NB4 (cell line): ENCODE measurements at places on chromosomes 12 and 14.

GRCh38 chr12:107656302-107656701 is 29.3 kb upstream of the PWP1 start:
- DNase-seq, result no peak

GRCh38 chr12:54948171-54948570 is 36.4 kb downstream of the TESPA1 start:
- no peak for DNase-seq

DNA sequence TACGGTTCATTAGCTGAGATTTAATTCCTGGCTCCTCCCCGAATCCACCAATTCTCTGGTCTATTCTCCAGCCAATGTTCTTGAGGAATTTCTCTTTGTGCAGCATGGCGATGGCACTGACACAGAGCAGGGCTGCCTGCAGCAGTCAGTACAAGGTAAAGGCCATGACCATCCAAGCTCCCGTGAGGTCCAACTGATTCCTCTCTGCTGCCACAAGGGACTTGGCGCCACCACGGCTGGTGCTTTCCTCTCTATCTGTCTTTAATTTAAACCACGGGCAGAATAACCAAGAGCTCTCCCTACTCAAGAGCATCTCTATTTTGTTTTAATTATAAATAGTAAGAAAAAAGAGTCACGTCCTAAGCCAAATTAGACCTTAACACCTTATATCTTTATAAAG is 12.1 kb downstream of the TMEM116 start:
- no peak for DNase-seq

DNA sequence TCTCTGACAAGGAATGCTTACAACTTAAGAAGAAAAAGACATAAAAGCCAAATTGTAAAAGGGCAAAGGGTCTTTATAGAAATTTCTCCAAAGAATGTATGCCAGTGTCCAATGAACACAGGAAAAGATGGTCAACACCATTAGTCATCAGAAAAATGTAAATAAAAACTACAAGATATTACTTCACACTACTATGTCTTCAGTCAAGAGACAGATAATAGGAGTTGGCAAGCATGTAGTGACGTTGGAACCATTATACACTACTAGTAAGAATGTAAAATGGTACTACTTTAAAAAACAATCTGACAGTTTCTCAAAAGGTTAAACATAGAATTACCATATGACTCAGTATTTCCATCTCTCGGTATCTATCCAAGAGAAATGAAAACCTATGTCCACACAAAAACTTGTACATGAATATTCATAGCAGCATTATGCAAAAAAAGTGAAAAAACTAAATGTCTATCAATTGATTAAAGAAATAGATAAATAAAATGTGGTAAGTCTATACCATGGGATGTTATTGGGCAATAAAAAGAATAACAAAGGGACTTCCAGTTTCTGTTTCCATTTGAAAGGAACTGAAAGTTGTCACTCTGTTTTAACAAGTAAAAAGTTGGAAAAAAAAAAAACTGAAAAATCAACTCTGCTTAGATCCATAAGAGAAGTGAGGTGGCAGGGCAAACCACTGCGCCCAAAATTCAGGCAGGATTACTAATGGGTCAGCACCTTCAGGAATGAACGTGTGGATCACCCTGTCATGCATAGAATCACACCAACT is 69.8 kb downstream of the ALG10B start:
- peak; percentile 22 for DNase-seq

DNA sequence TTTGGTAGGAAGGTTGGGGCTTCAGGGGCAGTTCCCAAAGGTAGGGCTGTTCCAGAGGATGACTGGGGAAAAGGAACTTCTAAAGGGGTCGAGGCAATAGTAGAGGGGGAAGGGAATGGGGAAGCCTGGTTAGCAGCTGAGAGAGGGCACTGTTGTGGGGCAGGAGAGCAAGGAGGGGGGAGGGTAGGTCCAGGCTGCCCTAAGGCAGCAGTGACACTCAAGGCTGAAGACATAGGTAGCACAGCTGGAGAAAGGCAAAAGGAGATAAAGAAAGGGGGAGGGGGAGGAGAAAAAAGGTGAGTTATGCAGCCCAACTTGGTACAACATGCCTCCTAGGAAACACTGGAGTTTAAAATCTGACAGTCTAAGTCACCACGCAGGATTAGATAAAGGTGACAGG is 3.9 kb downstream of the NACA start:
- DNase-seq, result peak; percentile 59

GRCh38 chr12:3580094-3580749 is 89.2 kb downstream of the PRMT8 start:
- no peak for DNase-seq

GRCh38 chr12:38934686-38935085 is 29.3 kb upstream of the CPNE8 start:
- peak; percentile 4 for DNase-seq

DNA sequence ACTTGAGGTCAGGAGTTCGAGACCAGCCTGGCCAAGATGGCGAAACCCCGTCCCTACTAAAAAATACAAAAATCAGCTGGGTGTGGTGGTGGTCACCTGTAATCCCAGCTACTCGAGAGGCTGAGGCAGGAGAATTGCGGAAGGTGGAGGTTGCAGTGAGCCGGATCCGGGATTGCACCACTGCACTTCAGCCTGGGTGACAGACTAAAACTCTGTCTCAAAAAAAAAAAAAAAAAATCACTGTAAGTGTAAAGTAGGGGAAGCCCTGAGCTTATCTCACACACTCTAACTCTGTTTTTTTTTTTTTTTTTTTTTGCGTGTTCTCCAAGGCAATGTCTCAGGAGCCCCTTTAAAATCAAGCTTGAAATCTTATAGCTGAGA is 421 bp upstream of the RBMS2 start:
- no peak for DNase-seq

GRCh38 chr14:42173206-42173605 is 566.5 kb downstream of the LRFN5 start:
- DNase-seq, result no peak

DNA sequence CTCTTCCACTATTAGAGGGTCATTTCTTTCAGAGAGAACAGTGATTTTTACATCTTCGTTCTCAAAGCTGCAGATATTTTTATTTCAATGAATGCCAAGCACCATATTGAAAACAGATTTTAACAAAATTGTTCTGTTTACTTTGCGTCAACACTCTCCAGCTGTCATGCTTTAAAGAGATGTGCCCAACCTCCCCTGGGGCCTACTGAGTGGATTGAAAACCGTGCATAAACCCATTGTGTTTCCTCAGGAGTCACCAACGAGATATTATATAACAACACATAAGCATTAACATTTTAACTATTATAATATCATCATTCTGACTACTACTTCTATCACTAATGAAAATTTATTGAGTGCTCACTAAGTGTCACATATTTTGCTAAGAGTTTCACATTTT is 81.6 kb downstream of the MYF5 start:
- DNase-seq, result no peak

DNA sequence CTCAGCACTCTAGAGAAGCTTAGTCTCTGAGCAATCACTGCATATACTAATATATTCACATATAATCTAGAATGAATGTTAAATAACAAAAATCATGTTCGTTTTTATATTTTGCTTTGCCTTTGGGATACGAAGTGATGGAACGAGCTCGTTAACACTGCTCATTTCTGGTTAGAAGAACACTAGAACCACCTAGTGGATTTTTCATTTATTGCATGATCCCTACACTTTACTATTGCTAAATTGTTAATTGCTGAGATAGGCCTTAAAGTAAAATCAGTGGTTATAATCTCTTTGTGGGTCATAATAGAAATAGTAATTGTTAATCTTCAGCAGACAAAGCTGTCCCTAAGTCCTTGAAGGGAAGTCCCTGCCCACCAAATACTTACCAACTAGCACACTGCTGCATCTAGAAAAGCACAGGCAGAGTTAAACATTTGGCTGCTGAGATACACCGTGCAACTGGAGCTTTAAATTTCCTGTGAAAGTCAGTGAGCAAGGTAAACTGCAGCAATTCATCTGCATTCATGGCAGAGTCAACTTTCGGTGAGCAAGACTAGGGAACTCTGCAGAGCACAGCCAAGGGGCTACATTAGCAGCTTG is 353.7 kb downstream of the APAF1 start:
- peak; percentile 57 for DNase-seq

GRCh38 chr14:99168330-99168729 is 103.7 kb downstream of the BCL11B start:
- no peak for DNase-seq

- DNase-seq, result no peak
Observed at GRCh38 chr14:51086044-51086443, 8.9 kb downstream of the TRIM9 start.

DNA sequence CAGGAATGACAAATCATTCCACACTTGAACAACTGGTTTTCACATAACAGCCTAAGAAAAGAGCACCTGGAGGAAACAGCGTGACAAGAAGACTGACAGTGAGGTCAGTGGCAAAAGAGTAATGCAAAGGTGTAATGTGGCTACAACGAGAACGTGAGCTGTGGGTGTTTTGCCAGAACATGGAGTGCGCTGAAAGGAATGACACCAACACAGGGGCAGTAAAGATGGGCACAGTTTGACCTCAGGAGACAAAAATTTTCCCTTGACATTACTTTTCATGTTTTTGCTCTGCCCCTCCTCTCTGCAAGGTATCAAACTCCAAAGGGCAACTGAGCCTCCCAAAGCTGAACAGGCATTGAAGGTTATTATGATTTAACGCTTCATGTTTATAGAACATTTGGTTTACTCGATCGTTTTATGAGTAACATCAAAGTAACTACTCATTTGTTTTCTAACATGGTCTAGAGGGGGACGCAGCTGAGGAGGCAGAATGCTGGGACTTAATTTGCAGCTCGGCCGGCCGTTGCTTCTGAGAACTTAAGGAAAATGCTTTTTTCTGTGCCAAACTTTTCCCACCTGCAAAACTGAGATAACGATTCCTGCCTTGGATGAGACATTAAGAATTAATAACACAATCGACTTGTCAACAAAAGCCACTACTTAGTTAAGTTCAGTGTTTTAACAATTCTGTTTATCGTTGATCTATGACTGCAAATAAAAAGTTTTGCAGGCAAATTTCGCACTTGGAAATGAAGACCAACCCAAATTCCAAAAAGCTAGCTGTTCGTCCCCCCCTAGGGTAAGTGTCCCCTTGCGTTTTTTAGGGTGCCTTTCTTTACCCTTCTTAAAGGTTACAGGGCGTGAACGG is 954 bp downstream of the HAUS4 start:
- DNase-seq, result no peak

DNA sequence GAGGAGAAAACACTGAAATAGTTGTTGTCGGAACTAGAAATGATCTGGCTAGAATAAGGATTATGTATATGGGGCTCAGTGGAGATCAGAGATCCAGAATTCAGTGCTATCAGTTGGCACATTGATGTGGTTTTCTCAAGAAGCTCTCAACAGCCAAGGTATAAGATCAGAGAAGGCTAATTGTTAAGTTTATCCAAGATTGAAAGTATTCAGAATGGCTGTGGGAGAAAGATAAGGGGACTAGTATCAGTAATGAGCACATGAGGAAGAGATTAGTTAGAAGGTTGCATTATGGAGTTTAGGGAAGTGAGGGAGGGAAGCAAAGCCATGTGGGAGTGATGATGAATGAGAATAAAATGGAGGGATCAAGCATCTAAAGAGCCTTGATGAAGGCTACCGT is 128.1 kb upstream of the MIS18BP1 start:
- no peak for DNase-seq

GRCh38 chr12:105253866-105254513 is 18.0 kb upstream of the APPL2 start:
- no peak for DNase-seq

- no peak for DNase-seq
Observed at GRCh38 chr14:37842106-37842505, 246.7 kb downstream of the TTC6 start.

- DNase-seq, result peak; percentile 53
Observed at GRCh38 chr12:14260011-14260993, 105.2 kb upstream of the ATF7IP start.

- DNase-seq, result no peak
Observed at GRCh38 chr12:106039646-106040404, 98.9 kb downstream of the NUAK1 start.

DNA sequence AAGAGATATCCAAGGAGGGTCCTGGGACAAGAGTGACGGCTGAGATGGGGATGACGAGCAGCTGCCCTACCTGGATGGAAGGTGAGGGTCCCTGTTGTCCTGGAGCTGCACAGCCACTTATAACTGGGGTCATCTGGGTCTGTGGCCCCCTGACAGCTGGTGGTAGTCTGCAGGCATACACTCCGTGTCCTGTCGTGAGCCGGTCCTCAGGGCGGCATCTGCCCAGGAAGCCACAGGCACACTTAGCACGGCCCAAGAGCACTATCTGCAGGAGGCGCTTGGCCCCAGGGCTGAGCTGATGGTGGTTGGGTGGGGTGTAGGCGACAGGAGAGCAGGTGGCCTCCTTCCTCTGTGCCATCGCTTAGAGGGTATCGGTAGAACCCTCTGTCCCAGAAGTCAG is 248.1 kb downstream of the CACNA1C start:
- no peak for DNase-seq

DNA sequence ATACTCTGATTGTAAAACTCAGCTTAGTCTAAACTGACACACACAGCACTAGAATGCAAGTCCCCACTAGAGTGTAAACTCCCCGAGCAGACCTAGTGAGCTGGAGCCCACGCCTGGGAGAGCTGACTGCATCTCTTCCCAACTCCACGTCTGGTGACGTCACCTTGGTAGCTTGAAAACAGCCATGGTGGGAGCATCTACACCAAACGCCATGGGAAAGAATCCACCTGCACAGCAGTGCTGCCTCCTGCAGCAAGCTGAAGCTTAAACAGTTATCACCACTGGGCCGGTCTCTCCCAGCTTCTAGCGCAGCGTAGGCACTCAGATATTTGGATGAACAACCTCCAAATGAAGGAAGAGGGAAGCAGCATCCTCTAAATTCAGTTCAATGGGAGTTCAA is 4.3 kb upstream of the PAPLN start:
- no peak for DNase-seq

- no peak for DNase-seq
Observed at GRCh38 chr14:58987591-58987990, 200.9 kb upstream of the DAAM1 start.

GRCh38 chr12:70243510-70244371 is 508 bp downstream of the CNOT2 start:
- peak; percentile 86 for DNase-seq

GRCh38 chr12:113961921-113962710 is 4.0 kb downstream of the RBM19 start:
- peak; percentile 88 for DNase-seq

DNA sequence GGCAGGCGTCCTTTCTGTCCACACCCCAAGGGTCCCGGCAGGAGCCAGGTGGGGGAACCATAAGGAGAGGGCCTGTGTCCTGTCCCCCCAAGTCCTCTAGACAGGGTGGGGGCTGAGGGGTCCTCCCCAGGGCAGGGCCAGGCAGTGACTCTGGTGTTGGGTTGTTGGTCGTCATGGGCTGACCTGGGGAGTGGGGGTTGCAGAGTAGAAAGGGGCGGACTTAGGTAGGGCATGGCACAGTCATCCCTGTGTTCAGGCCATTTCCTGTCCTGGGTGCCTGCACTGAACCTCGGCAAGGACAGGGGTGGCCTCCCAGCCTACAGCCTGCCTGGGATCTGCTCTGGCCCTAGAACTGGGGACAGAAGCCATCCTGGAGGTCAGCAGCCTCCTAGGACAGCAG is 356.2 kb downstream of the TMEM121 start:
- no peak for DNase-seq
